Stimulated activated CD4-positive, alpha-beta T cell treated with anti-CD3 and anti-CD28 coated beads, Interleukin-12 subunit alpha, Interleukin-12 subunit beta, amount 100 ng/mL, for 24 hours (primary cell): ENCODE measurements at places on chromosomes 4 and X.

DNA sequence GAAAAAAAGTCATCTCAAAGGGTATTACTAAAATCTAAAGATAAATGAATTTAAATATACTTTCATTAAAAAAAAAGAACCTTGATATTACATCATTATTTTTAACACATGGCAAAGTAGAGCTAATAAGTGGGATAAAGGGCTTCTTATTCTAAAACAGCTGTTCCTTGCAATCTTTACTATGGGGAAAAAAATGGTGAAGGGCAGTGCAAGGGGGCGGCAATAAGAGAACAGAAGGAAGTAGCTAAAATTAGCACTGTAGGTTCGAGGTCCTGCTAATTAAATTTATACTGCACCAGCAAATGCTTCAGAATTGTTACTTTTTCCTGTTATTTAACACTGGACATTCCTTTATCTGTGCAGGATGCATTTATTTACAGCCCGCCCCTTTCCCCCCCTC, 89.4 kb upstream of the HPF1 start:
- DNase-seq = no peak

DNA sequence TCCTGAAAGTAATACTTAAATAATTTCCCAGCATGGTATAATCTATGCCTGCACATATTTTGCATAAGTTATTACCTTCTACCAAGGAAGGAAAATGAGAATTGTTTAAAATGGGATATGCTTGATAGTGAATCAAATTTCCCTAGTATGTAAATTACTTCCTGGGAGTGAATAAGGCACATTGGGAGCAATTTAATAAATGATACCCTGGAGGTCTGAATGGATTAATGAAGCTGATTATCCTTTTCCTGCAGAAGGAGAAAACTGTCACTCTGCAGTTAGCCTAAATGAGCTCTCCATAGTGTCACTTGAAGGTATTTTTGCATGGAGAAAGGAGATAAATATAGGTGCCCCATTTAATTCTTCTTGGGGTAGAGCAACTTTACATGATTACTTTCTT, 2212.0 kb downstream of the PCDH7 start:
- DNase-seq = no peak

- no peak for DNase-seq
Measured at GRCh38 chrX:119229253-119229615, 6.9 kb upstream of the PGRMC1 start.

- DNase-seq = no peak
Measured at GRCh38 chr4:126230269-126230668, 915.5 kb downstream of the FAT4 start.

DNA sequence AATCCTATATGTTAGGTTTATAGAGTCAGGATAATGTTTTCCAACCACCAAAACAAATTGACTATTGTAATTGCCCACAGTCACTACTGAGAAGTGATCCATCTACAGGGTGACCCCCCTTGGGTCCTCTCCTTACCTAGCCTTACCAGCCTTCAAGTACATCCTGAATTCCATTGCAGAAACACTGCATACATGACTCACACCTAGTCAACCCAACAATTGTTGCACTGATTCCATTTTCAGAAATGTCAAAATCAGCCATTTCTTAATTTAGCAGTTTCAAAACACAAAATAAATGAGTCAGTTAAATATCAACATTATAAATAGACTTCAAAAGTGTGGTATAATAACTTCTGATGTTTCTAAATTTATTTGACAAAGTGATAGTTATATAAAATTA, 106.3 kb upstream of the TNIP3 start:
- DNase-seq = no peak

- no peak for DNase-seq
Measured at GRCh38 chrX:111360839-111361238, 51.2 kb downstream of the DCX start.

DNA sequence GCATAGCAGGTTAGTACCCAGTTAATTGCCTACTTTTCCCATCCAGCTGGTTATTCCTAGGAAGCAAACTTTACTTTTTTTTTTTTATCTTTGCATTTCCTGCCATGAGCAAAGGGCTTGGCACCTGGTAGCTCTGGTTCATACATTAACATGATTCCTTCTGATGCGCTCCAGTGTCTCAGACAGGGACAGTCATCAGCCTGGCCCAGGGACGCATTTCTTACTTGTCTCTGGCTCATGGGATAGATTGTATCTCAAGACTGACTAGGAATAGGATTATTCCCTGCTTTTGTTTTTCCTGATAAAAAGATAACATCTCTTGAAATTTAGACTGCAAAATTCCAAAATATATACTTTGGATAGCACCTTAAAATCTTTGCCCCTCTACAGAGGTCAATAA, 571.5 kb upstream of the TENM3 start:
- DNase-seq = no peak

GRCh38 chr4:152634110-152634760, 45.6 kb downstream of the TMEM154 start:
- no peak for DNase-seq

DNA sequence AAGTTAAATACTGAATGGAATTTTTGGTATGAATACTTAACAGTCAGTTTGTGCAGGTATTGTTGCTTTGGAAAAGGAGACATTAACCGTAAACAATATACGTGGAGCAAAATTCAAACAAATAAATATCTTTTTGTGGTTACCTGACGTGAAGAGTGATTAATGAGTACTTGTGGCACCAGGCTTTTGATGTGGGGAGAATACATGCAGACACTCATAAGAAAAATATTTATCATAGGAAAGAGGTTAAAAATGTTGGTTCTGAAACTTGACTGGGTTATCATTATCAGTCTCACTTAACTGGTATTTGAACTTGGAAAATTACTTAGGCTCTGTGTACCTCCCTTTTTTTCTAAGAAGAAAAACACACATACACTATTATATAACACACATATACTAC, 136.4 kb upstream of the NDST4 start:
- DNase-seq = no peak

DNA sequence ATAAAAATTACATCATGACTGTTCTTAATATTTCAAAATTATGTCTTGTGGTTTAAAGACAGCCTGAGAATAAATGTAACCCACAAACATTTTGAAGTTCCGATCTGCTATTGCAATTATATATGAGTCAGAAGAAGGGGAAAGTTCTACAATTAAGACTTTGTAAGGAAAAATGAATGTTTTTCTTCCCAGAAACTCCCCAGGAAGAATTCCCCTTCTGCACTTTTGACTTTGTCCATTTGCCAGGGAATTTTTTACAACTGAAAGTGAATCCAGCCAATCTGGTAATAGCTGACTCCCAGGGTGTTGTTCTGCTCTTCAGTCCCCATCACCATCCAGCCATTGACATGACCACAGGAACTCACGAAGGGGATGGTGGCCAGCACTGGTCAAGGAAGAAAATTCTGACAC, 61.6 kb upstream of the NOCT start:
- no peak for DNase-seq

DNA sequence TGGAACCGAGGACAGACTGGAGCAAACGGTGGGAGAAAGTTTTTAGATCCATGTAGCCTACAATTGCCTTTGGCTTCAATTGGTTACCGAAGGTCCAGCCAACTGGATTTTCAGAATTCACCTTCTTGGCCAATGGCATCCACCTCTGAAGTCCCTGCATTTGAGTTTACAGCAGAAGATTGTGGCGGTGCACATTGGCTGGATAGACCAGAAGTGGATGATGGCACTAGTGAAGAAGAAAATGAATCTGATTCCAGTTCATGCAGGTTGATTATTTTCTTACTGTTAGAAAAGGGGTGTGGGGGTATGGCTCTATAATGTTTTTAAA, 702 bp downstream of the KLHL5 start:
- no peak for DNase-seq

GRCh38 chrX:155216940-155217440, 730 bp downstream of the VBP1 start:
- no peak for DNase-seq

DNA sequence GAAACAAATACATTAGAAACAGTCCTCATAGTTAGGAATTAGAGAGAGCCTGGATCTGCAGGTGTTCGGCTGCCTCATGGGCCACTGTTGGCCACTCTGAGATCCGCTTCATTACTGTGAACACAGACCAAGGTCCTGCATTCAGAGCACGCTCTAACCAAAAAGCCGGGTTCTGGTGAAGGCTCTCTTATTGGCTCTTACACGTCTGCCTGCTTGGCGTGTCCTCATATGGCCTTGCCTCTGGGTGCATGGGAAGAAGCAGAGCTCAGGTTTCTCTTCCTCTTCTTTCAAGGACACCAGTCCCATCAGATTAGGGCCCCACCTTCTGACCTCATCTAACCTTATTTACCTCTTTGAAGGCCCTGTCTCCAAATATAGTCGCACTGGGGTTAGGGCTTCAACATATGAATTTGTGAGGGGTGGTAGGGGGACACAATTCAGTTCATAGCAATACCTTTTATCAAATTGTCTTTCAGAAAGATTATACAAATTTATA, 37.1 kb upstream of the ELF2 start:
- no peak for DNase-seq

GRCh38 chr4:173057442-173057841, 111.2 kb upstream of the GALNT7 start:
- no peak for DNase-seq

- DNase-seq = no peak
Measured at GRCh38 chr4:141352331-141352730, 131.6 kb downstream of the ZNF330 start.

- DNase-seq = no peak
Measured at GRCh38 chr4:181661923-181662322, 581.3 kb upstream of the TENM3 start.

GRCh38 chr4:14902342-14902741, 99.9 kb upstream of the CPEB2 start:
- DNase-seq = no peak

- DNase-seq = no peak
Measured at GRCh38 chr4:25889589-25890503, 24.2 kb upstream of the SMIM20 start.

- no peak for DNase-seq
Measured at GRCh38 chrX:71438750-71439149, 72.6 kb downstream of the TAF1 start.

DNA sequence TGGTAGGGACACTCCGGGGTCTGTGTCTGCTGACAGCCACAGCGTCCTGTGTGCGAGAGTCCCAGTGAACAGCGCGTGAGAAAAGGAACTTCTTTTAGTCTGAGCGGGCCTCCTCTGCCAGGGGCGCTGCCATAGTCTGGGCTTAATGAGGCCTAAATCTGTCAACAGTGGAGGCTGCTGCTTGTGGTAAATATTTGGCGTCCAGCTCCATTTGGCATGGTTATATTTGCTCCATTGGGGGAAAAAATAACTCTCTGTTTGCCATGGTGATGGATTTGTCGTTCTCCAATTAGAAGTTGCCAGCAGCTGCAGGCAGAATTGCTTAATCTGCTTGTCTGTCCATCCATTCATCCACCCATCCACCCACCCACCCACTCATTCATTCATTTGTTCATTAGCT, 71.4 kb upstream of the PSAPL1 start:
- DNase-seq = no peak

GRCh38 chr4:139828966-139829664, 163.5 kb downstream of the MGST2 start:
- no peak for DNase-seq

- DNase-seq = no peak
Measured at GRCh38 chr4:71222661-71223060, 116.2 kb upstream of the SLC4A4 start.

DNA sequence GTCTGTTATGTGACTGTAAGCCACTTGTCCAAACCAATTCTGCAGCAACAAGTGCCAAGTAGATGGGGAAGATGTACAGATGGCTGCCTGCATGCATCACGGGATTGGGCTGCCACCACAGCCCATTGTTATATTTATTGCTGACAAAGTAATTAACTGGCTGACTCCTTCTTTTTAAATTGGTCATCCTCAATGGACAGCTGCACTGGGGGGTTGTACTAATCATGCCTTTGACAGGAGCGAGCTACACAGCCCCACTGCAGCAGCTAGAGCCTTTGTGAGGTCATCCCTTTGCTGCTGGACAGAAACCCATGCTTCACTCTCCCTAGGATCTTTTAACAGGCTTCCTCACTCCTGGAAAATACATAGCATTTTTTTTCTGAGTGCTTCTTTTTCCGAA, 146.7 kb upstream of the CXXC4 start:
- no peak for DNase-seq

DNA sequence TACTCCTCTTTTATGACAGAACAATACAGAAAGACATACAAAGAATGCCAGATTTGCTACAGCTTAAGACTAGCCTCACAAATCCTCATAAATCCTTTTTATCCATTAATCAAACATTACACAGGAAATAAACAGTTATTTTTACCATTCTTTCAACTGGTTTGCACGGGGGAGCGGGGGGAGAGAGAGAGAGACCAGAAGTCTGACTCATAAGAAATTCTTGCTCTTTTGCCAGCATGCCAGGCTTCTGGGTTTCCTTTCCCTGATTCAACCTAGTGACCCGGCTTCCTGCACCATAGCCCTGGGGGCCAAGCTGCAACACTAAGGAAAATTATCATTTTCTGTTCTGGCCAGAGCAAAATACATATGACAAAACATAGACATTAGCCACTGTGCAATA, 6.8 kb upstream of the RRAGB start:
- DNase-seq = no peak

- DNase-seq = no peak
Measured at GRCh38 chr4:164405774-164406173, 348.2 kb upstream of the SMIM31 start.

GRCh38 chr4:90994851-90995574, 867.8 kb downstream of the CCSER1 start:
- DNase-seq = no peak

DNA sequence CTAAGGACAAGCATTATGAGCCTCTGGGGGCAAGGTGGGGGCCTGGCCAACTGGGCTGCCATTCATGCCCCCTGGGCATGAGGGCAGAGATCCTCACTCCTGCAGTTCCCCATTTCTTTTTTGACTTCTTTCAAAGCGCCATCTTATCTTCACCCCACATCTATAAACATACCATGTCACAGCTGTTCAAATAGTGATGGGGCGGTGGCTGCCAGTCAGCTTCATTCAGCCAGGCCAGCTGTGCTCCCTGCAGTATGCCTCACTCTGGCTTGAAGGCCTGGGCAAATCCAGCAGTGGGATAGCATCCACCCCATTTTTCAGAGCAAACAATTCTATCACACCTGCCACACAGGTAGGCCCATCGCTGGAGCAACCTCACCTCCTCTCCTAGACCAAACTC, 85.5 kb downstream of the NHSL2 start:
- DNase-seq = no peak

DNA sequence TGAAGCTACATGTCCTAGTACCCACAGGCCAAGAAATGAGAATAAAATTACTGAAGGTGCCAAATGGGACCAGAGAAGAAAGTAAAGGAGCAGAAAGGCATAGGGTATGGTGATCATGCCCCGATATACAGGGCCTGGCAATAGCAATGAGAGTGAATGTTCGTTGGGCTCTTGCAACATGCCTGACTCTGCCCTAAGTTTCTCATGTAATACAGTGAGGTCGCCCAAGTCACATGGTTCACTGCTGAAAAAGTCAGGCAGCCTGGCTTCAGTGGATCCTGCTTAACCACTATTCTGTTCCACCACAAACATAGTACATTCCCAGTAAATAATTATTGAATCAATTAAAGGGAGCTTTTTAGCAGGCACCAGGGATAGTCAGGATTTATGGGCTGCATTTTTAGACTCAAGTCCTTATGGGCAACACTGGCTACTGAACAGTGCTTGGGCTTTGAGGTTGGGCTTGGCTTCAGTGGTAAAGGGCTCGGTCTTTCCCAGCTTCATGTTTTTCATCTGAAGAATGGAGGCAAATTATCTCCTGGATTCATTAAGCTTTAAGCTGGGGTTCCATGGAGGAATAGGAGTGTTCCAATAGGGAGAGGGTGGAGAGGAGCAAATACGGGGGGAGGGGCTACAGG, 67.1 kb upstream of the ZNF518B start:
- no peak for DNase-seq
